ENCODE measurements at places on chromosomes 7 and 10.

DNA sequence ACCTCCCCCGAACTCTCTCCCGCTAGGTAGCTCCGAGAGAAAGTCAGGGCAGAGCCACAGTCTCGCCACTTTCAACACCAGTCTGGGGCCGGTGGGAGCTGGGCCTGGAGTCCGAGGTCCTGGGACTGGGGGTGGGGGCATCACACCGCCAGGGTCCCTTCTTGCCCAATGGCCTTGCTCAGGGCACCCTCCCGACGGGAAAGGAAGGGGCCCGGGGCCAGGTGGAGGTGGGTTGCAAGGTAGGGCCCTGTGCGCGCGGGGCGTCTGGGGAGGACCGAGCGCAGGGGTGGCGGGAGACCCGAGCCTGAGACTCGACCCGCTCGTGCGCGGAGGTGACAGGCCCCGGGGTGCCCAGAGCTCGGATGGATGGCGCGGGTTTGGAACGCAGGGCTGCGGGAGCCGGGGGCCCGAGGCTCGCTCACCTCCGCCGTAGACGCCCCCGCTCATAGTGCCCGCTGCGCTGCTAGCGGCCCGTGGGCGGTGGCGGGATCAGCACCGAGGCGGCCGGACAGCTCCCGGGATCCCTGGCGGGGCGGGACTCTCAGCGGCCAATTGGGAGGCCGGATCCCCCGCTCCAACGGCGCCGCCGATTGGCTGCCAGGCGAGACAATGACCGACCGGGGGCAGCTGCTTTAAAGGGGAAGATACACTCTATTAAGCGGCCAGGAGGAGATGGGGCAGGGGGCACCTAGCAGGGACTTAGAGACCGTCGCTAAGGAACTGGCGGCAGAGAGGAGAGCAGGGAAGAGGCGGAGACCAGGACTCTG lies at the start of gene ACTL6B:
ACTL6B (minus strand) TSS at position 541 of the 767 bp plus-strand sequence; CDS start at position 447, 94 bp downstream.
- DNase-seq = peak; percentile 60

- DNase-seq = no peak
These were observed 5.4 kb downstream of the TNRC18 start for GRCh38 chr7:5418285-5418582.

DNA sequence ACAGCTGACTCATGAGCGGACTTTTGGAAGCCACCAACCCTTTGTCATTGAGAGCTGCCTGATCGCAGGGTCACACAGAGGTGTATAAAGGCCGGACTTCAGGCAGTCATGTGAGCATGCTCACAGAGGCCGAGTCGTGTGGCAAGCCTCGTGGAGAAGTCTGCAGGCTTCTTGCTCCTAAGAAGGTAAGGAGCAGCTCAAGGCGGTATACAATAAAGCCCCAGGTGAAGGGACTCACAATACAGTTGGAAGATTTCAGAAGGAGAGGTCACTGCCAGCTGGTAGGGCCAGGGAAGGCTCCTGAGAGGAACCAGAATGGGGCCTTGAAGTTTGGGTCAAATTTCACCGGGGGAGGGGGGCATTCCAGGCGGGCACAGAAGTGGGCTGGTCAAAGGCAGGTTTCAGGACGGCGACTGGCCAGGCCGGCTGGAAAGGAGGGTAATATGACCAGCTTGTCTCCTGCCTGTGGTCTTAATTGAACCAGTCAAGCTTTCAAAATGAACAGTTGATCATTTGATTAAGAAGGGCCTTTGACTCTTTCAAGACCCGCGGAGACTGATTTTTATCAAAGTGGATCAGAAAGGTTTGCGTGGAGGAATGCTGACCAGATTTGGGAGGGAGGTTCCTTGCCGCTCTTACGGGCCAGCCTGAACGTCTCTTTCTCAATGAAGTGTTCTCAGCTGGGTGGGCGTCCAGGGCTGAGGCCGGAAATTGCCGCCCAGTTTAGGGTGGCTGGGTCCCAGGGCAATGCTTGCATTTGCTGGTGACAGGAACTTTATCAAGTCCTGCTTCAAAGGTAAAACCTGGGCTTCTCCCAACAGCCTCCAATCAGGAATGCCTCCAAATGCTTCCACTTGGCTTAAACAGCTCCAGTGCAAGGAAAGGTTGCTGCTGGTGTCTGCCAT lies 178.6 kb downstream of the EMX2 start:
- no peak for DNase-seq

DNA sequence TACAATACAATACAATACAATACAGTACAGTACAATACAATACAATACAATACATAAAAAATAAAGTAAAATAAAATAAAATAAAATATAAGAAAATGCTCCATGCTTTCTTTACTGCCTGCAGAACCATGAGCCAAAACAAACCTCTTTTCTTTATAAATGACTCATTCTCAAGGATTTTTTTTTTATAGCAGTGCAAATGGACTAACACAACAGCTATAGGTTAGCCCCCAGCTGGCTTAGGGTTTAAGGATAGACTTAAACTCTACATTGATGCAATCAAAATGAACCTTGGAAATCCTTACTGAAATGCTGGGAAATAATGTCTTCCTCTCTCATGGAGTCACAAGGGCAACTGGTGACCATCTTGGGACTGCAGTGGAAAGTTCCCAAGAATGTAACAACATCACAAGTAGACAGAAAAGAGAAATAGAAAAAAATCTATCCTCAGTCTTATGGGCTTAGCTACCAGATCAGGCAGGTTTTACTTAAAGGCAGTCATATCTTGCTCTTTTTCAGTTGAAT lies 348.9 kb downstream of the ARL4A start:
- DNase-seq = no peak

GRCh38 chr10:112732277-112732921 lies 217.6 kb upstream of the TCF7L2 start:
- no peak for DNase-seq

- no peak for DNase-seq
These were observed 17.2 kb upstream of the GIMAP8 start for GRCh38 chr7:150432915-150433892.

- no peak for DNase-seq
These were observed 212.7 kb downstream of the ADK start for GRCh38 chr10:74363727-74364126.

- DNase-seq = no peak
These were observed 62.0 kb upstream of the NRBF2 start for GRCh38 chr10:63071145-63071544.

GRCh38 chr10:73647875-73648651 lies 6.8 kb upstream of the MYOZ1 start:
- DNase-seq = no peak

- no peak for DNase-seq
These were observed 154.0 kb upstream of the LSM8 start for GRCh38 chr7:118029826-118030422.

- no peak for DNase-seq
These were observed 110.6 kb downstream of the EMX2 start for GRCh38 chr10:117653170-117653515.

GRCh38 chr10:68988530-68989316 lies at the start of gene KIFBP:
TSS of gene KIFBP (plus strand) at chr10:68988803. CDS start at chr10:68988833, 30 bp downstream.
- DNase-seq = peak; percentile 94

DNA sequence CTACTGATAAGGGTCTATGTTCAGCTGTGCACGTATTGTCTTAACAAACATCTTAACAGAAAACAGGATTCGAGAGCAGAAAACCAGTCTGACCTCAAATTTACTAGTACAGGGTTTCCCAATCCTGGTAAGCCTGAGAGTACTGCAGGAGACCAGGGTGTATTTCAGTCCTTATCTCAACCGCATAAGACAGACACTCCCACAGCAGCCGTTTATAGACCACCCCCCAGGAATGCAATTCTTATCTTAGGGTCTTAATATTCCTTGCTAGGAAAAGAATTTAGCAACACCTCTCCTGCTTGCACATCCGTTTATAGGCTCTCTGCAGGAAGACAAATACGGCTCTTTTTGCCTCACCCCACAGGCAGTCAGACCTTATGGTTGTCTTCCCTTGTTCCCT lies 277.3 kb downstream of the SDK1 start:
- DNase-seq = no peak

DNA sequence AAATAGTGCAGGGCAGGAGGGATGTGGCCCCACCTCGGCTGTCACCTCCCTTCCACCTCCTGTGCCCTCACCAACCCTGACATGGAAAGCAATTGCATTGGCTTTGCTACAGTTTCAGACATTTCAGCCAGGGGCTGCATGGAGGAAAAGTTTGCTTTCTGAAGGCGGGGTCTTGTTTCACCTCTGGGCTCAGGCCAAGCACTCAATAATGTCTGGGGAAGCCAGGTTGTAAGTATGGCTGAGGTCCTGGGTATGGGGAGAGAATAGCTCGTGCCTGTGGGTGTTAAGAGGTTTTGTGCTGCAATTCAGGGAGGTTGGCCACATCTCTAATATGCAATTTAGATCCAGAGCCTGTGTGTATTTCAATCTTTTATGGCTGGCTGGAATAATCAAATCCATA lies 238.4 kb upstream of the MKI67 start:
- DNase-seq = no peak

GRCh38 chr10:118522791-118523498 lies 72.5 kb downstream of the PRLHR start:
- no peak for DNase-seq

DNA sequence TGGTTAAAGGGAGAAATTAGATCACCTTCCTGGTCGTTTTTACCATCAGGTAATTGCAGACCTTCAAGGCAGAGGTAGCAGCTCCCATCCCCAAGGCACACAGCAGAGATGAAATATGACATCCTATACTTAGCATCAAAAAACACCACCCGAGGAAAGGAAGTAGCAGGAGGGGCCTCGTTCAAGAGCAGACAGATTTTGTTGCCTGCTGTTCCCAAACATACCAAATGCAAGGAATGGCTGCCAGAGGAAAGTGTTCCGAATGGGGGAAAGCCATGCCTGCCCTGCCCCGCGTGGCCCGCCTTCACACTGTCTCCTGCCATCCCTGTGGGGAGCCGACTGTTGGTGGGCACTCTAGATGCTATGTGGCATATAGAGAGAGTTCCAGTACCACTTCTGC lies 18.0 kb downstream of the FKBP6 start:
- DNase-seq = no peak

GRCh38 chr7:129240119-129240820 lies 15.4 kb downstream of the AHCYL2 start:
- no peak for DNase-seq

DNA sequence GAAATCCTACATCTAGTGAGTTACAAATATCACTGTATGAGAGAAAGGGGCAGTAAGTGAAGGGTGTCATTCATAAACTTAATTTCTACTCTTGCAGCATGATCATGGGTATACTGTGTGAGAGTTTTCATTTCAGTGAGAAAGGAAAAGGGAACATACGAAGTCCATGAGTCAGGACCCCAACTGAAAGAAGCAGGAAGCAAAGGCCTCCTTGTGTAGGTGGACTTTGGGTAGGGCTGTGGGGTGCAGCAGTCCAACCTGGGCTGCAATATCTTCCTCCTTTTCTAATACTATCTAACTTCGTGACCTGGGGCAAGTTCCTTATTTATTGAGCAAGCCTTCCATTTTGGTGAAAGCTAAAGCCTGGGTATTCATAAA lies 248.2 kb upstream of the TCF7L2 start:
- no peak for DNase-seq

GRCh38 chr7:41709621-41710020 lies 6.7 kb upstream of the INHBA start:
- DNase-seq = no peak

DNA sequence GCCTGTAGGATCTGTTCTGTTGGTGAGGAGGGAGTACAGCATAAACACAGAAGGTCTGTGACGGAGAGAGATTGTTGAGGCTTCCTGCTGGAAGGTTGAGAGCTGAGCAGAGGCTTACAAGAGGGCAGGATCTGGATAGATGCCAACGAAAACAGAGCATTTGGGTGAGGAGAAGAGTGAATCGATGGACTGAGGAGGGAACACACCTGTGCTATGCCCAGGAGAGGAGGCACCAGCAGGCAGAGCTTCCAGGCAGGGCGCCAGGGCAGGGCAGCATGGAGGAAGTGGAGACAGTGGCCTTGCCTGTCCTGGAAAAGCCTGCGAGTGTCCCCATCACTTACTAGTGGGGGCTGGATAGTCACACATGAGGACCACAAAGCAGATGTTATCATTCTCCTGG lies 282.9 kb downstream of the PAXIP1 start:
- DNase-seq = no peak

DNA sequence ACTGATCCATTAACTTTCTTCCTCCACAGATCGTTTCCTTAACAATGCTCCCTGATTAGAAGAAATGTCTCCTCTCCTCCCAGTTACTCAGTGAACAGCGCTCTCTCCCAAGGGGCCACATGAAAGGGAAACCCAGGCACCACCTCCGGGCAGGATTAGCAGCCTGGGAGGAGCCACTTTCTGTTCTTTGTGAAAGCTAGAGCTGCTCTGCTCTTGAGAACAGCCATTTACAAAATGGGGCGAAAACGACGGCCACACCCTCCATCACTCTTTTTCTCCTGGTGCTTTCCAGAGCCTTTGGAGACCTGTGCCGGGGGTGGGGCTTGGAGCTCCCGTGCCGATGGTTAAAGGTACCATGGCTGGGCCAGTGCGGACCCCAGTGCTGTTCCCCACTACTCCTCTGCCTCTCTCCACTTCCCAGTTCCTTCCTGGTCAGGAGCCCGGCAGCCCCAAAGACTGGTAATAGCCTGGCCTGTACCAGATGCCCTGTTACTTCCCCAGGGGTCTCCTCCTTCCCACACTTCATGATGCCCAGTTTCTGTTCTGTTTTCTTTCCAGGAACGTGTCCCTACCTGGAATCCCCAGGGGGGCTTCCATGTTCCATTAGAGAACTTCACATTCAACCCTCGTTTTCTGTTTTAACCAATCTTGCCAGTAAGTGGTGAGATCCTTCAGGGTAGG lies 402.9 kb upstream of the GALNT17 start:
- no peak for DNase-seq

DNA sequence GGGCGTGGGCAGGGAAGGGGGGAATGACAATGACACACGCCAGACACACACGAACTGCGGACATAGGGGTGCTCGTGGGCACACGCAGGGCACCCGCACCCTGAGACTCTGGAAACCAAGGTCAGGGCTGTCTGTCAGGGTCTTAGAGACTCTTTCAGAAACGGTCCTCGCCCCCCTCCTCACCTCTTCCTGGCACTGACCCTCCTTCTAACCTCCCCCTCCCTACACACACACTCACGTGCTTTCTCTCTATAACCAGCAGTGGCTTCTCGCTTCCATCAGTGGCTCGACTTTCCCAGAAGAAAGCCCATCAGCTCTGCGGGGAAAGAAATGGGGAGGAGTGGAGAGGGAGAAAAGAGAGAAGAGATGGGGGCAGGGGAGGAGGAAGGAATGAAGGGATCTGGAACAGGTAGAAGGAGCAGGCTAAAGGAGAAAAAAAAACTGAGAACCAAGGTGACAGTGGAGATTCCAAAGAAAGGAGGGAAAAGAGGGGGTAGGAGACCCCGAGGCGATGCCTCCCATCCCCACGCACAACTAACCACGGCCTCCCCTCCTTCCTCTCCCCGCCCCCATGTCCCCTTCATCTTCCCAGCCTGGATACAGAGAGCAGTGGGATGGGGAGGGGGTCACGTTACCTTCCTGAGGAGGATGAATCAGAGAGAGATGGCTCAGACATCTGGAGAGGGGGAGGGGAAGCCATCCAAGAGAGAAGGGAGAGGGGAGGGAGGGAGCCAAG lies 1.7 kb upstream of the VGF start:
- DNase-seq = no peak

GRCh38 chr7:122827763-122828162 lies 58.5 kb downstream of the CADPS2 start:
- DNase-seq = no peak

DNA sequence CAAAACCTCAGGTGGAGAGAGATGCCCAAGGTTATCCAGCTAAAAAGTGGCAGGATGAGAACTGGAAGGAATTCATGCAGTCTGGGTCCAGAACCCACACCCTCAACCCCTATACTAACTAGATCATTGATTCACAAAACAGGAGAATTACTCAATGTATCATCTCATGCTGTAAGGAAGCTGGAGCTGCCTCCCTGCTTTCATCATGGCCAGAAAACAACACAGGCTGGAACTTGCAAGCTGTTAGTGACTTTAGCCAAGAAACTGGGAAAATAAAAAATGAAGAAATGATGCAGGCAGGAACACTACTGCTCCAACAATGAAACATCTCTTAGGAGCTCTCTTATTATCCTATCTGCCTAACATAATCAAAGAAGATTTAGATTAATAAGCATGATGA lies 619.8 kb upstream of the CELF2 start:
- no peak for DNase-seq
